ENCODE measurements at places on chromosomes 6 and 20. TPM values are rescaled to one million over a fixed set of nuclear protein-coding genes. Genes with fewer than 3 reads are reported as not detected.

GRCh38 chr6:168495133-168495532 is 54.1 kb downstream of the SMOC2 start:
- DNase-seq = no peak
- peaks cover 4% of the 10 kb centered on the region for H3K4me1 ChIP-seq
- no peaks in the 10 kb centered on the region for H3K36me3 ChIP-seq
- no peak overlapping the region for H3K27ac ChIP-seq
- no peak overlapping the region for H3K4me3 ChIP-seq

GRCh38 chr6:80789912-80790570 is 683.6 kb downstream of the BCKDHB start:
- H3K36me3 ChIP-seq = no peaks in the 10 kb centered on the region
- no peak overlapping the region for H3K4me3 ChIP-seq
- H3K27ac ChIP-seq = no peak overlapping the region
- DNase-seq = no peak
- no peaks in the 10 kb centered on the region for H3K27me3 ChIP-seq
- no peaks in the 10 kb centered on the region for H3K4me1 ChIP-seq

- H3K4me3 ChIP-seq = no peak overlapping the region
- H3K27me3 ChIP-seq = no peaks in the 10 kb centered on the region
- no peak overlapping the region for H3K27ac ChIP-seq
Measured at GRCh38 chr20:12171923-12172524, 254.3 kb downstream of the BTBD3 start.

The FERMT1 gene
- 2.4 TPM for total RNA-seq

The VARS1 gene
- total RNA-seq = 53.0 TPM

Measured in upper lobe of right lung (tissue), 1 donor.